Fibroblast of skin of left quadriceps (primary cell): ENCODE measurements at places on chromosomes 7 and 10.

DNA sequence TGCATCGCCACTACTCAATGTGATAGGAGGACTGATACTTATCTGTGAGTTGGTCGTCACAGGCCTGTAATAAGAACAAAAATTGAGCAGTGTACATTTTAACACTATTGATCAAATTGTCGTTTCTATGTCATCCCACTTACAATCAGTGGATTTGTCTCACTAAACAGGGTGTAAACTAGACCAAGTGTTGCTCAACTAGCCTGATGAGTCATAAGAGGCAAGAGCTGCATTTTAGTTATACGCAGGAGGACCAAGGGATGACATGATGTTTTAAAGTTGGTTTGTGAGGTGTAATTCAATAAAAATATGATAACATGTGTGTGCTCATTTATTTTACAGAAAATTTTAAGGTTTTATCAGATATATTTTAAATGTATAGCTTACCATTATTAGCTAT, 1239.2 kb downstream of the REEP3 start:
- DNase-seq: no peak

GRCh38 chr7:104152468-104152867, 55.3 kb downstream of the ORC5 start:
- DNase-seq: no peak

GRCh38 chr10:24120646-24121045, 88.3 kb upstream of the KIAA1217 start:
- DNase-seq: no peak

DNA sequence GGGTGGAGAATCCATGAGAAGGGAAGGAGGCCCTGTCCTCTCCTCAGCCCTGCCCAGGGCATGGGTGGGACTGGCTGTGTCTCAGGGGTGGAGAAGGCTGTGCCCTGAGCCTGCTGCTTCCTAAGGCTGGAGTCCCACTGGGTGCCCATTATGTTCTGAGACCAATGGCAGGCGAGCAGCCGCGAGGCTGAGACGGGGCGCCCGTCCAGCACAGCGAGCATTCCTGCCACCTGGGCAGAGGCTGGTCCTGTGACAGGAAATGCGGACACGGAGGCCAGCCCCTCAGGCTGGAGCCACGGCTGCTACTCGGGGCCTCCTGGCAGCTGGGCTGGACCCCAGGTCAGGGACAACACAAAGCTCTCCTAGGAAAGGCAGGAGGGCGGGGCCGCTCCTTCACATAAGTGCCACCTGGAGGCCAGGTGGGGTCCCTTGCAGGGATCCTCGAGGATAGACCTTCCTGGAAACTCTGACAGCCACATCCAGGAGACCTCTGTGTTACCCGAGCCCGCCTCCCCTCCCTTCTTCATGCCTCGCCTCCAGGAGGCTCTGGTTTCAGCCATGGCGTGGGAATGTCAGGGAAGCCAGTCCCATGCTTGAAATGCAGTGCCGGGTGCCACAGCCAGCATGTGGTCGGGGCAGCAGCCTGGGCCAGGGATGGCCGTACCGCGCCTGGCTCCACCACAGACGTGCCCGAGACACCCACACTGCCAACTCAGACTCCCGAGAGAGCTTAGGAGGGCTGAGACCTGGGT, 173.9 kb downstream of the USP6NL start:
- DNase-seq: no peak

DNA sequence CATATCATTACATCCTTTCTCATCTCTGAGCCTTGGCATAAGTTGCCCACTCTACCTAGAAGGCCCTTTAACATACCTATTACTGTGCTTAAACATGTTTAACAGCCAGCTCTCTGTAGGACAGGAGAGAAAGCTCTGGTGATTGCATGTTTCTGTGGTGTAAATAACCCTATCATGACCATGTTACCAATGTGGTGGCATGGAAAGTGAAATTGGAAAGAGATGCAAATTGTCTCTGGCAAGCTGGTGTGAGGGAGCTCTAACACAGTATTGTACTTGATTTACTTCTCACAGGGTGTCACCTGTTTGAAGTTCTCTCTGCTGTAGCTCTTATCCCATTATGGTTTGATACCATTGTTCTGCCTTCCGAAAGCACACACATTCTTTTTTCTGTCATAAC, 231.8 kb upstream of the DKK1 start:
- no peak for DNase-seq

DNA sequence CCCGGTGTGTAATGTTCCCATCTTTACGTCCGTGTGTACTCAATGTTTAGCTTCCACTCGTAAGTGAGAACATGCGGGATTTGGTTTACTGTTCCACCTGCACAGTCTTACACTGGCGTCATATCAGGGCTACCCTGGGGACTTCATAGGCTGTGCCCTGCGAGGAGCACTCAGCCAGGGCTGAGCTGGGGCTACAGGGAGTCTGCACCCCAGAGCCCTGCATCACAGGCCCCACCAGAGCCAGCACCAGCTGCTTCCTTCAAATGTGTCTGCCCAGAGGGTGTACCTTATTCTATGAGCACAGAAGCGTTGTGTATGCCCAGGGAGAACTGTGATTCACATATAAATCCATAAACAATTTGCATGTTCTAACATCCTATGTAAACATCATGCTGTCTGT, 277.1 kb downstream of the TCERG1L start:
- DNase-seq: no peak

DNA sequence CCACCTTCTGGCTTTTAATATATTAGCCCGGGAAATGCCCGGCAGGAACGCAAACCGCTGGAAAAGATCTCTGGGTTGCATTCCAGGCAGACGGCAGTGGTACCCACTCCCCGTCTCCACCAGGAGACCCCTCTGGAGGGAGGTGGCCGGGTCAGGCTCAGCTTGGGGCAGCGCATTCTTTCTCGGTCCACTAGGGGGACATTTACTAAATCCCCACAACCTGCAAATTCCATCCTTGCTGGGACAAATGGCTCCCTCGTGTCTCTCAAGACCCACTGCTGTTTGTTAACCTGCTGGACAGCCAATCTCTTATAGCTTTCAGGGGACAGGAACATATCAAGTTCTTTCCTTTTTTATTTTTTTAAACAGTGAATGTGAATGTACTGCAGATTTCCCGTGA, 45.8 kb upstream of the CARD11 start:
- DNase-seq: no peak

- DNase-seq: no peak
These were observed 47.5 kb upstream of the DGKB start for GRCh38 chr7:14950013-14950412.

- DNase-seq: no peak
These were observed 1.7 kb upstream of the CXCL12 start for GRCh38 chr10:44386546-44387052.

DNA sequence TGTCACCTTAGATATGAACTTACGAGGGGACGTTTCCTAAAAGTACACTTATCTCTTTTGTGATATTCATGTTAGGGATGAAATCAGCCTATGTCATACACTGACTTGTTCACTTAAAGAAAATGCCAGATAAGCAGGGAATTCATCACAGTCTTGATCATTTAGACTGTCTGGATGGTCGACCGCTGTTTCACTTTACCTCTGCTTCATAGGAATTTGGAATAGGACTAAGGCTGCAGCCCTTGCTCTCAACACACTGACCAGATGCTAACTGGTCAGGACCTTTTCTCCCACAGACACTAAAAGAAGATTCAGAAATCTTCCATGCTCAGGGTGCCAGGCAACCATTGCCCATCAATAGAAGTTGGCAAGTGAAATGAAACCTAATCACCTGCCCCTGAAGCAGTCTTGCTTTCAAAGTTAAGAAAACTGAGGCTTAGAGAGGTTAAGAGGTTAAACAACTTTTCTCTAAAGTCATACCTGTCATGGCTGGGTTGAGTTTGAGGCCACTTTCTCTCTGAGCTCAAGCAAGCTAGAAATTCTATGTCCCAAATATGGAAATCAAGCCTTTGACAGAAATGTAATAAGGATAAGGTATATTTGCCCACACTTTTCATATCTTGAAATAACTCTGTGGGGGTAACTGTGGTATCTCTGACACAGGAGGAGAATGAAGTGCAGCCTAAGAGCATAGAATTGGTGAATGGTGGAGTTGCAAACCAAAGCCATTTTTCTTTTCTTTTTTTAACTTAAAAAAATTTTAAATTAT, 77.1 kb downstream of the MAP3K8 start:
- no peak for DNase-seq

GRCh38 chr10:36349445-36350078, 707.5 kb upstream of the FZD8 start:
- peak; percentile 84 for DNase-seq

DNA sequence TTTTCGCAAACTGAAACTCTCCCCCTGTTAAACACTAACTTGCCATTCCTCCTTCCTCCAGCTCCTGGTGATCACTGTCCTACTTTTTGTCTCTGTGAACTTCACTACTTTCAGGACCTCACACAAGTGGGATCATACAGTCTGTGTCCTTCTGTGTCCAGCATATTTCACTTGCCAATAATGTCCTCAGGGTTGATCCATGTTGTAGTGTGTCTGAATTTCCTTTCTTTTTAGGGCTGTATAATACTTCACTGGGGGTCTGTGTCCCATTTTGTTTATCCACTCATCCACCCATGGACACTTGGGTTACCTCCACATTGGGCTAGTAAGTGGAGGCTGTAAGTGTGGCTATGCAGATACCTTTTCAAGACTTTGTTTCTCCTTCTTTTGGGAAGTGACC, 42.7 kb upstream of the GJD4 start:
- DNase-seq: no peak
